ENCODE measurements at places on chromosomes 5 and 9.
A peak's percentile ranks its signal among the peaks of the same experiment; 100 is the strongest.

DNA sequence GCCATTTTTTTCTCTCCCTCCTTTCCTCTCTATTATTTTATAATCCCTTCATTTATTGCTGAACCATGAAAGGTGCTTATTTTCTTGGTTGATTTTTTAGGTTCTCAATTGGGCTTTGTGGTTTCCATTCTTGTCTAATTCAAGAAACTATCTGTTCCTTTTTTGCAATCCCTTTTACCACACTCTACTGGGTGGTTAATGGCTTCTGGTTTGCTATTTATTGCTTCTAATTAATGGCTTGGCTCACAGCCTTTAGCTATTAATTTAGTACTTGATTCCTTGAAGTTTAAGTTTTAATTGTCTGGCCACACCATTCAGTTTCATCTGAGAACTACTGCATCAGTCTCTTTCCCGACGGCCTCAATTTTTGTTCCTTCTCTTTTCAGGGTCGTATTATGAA, 5.6 kb downstream of the FRRS1L start:
- no peak for DNase-seq

DNA sequence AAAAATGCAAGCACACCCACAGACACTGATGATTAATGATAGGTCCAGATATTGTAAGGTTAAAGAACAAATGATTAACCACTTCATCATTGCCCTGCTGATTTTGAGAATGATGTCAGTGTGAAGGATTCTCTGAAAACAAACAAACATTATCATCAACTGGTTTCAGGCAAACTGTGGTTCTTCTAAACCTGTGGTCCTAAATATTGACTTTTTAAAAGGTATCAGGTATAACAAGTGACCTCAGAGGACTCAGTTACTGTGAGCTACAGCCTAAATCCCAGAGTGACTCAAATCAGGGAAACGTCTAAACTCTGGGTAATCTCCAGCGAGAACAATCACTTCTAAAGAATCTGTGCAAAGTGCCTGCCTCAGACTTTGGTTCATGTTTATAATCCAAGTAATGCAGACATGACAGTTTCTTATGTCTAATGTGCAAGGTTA, 172.3 kb upstream of the CDH6 start:
- DNase-seq = no peak

DNA sequence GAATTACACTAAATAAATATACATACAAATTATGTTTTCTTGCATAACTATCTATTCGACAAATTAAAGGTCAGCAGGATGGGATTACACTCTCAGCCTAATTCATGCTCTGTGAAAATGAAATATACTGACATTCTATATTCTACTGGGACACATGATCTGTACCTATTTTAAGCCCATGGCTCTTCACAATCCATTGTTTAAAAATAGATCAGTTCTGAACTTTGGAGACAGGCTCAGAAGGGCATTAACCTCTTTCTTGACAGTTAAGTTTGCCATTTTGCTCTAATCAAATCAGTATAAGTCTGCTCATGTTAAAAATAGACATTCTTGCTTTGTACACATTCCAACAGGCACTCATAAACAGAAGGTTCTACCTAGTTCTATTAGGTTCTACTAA, 361.2 kb downstream of the HCN1 start:
- no peak for DNase-seq

- DNase-seq = no peak
These were observed 137.9 kb upstream of the OTULINL start for GRCh38 chr5:14443671-14444093.

DNA sequence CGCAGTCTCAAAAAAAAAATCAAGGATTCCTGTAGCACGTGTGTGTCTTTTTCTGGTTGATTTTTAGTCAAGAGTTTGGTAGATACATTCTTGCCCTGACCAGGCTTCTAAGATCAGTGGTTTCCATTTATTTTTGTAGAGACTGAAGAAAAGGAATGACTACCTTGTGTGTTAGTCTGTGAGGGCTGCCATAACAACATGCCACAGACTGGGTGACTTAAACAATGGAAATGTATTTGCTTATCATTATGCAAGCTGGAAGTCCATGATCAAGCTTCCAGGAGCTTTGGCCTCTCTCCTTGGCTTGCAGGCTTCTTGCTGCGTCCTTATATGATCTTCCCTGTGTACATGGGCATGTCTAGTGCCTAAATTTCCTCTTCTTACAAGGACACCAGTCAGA, 127.0 kb downstream of the CCDC192 start:
- DNase-seq = peak; percentile 56

GRCh38 chr5:40551496-40552491, 127.9 kb upstream of the PTGER4 start:
- DNase-seq = no peak

- no peak for DNase-seq
These were observed 998.9 kb downstream of the TLE1 start for GRCh38 chr9:80690349-80690939.

- DNase-seq = no peak
These were observed 195.2 kb upstream of the ISL1 start for GRCh38 chr5:51188001-51188591.

DNA sequence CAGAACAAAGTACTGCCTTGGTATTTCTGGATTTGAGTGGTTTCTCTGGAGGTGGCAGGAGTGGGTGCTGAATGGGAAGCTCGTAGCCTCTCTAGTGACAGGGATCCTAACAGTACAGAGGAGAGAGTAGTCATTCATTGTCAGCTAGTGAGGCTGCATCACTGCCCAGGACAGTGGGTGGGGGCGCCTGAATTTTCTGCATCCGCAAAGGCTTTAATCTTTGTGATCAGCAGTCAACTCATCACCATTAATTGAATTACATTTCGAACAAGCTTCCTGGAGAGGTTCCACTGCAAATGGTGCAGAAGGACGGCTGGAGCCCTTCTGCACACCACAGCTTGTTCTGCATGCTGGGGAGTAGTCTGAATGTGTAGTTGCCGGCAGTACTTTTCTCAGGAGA, 77.5 kb downstream of the HSPA4 start:
- no peak for DNase-seq

DNA sequence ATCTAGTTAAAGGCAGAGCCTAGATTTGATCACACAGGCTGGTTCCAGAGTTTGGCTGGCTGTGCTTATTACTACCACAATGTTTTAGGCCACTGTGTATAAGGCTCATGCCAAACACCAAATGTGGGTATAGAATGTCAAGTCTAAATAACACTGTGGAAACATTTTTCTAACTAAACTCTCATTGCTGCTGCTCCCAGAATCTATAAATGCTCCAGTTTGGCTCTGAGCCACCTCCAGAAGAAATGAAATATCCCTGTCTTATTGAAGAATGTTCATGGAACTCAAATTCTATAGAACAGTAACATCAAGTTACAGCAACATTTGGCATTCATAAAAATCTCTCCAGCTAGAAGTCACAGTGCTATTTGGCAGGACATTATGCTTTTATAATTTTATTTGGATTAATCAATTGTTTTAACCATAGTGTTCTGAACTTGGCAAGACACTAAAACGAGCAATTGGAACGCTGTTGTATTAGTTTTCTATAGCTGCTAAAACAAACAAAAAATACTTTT, 178.1 kb upstream of the COX7C start:
- DNase-seq = no peak

DNA sequence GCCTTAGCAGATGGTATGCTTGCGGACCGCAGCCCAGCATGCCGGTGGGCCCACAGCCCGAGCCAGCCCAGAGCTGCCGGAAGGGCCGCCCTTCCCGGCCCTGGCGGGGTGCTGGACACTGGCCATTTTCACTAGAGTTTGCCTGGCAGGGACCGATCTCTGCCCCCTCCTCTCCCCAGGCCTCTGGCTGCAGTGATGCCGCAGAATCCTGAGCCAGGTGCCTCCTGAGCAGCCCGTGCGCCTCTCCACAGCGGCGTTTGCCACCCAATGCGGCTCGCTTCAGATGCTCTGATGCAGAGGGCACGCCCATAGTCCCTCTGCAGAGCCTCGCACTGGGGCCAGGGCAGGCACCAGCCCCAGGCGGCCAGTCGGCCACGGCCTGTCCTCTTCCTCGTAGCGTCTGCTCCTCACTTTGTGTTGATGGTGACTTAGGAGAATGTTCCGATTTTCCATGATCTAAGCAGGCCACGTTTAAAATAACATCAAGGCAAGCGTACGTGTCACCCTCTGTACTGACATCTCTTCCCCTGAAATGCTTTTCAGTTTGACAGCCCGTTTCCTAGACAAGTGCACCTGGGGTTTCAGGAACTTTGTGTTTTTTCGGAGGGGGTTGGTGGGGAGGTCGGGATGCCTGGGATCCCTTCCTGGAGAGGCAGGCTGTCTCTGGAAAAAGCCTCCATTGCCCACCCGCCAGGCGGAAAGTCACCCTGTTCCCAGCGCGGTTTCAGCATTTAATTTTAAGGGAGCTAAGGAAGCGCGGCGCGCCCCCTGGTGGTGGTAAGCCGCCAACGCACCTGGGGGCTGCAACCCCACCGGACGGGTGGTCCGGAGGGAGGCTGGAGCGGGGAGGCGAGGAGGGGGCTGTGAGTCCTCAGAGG, 29.8 kb upstream of the HMCN2 start:
- peak; percentile 56 for DNase-seq

GRCh38 chr5:126878085-126878484, 101.1 kb downstream of the LMNB1 start:
- DNase-seq = no peak

DNA sequence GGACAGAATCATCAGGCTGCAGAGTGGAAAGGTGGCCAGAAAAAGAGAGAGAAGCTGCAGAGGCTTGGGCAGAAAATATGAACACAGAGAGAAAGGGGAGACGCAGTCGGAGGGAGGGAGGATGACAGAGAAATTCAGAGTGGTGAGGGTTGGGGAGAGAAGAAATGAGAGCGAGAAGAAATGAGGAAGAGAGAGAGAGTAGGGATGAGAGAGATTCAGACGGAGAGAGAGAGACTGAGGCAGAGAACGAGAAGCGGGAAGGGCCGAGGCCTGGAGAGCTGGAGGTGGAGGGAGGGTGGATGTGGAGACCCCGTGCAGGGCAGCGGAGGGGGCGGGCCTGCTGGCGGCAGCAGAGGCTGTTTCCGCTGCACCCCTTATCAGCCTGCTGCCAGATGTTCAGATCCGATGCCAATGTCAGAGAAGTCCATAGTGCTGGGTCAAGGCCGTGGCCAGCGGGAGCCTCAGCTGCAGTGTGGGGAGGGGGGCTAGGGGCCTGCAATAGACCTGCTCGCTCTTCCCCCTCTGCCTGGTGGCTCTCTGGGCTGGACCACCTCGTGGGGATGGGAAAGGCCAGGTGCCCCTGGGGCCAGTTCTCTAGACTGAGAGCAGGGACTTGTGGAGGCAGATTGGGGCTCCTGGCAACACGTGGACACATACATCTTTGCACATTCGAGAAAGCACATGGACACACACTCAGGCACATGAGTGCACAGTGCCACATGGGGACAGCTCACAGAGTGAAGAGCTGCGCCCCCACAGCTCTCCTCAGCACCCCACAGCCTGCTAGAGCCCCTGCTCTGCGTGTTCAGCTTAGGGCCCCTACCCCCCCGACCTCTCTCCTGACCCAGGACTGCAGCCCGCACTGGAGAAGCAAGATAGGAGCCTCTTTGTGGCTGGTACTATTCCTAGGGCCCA, 4.9 kb upstream of the NR5A1 start:
- DNase-seq = no peak

DNA sequence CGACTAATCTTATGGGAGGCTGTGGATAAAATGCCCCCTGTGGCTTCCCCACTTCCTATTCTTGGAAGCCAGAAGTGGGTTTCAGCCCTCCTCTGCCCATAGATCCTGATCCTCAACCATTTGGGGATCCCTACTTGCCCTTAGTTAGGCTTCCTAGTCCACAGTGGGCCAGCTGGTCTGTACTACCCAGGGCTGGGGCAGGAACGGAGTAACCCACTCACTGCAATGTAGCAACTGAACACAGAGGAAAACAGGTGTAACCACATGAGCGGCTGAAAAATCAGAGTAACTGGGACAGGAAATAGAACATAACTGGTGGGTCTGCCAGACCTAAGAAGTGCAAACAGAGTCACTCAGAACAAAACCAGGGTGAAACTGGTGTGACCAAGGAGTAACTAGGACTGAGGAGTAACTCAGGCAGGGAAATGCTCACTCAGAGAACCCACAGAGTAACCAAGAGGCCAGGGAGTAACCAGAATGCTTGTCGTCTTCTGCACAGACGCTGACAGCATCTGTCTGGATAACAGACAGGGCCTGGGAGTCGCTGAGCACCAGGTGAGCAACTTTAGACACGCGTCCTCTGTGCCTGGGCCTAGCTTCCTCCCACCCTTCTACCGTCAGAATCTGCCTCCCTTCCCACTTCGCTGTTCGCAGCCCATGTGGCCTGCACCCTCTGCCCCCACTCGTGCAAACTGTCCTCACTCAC, 1.0 kb downstream of the AQP3 start:
- DNase-seq = no peak

GRCh38 chr5:82599692-82600091, 321.5 kb upstream of the RPS23 start:
- DNase-seq = no peak

GRCh38 chr5:98776066-98776705, 2.7 kb downstream of the RGMB start:
- DNase-seq = no peak

DNA sequence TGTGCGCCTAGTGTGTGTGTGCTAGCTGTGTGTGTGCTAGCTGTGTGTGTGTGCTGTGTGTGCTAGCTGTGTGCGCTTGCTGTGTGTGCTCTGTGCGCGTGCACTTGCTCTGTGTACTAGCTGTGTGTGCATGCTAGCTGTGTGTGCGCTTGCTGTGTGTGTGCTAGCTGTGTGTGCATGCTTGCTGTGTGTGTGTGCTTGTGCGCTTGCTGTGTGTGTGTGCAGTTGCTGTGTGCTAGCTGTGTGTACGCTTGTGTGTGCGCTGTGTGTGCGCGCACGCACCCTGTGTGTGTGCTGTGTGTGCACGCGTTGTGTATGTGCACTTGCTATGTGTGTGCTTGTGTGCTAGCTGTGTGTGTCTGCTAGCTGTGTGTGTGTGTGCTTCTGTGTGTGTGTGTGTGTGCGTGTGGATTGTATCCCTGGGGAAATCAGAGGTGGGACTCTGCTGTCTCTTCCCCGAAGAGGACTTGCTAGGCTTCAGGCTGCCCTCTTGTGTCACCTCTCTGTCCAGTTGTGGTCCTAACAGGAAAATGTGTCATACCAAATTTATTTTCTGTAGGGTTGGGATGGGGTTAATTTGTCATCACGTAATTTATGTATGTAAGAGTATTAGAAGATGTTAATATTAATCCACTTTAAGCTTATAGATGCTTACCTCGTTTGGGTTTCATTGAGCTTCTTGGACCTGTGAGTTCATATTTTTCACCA, 38.9 kb downstream of the TPPP start:
- DNase-seq = no peak

DNA sequence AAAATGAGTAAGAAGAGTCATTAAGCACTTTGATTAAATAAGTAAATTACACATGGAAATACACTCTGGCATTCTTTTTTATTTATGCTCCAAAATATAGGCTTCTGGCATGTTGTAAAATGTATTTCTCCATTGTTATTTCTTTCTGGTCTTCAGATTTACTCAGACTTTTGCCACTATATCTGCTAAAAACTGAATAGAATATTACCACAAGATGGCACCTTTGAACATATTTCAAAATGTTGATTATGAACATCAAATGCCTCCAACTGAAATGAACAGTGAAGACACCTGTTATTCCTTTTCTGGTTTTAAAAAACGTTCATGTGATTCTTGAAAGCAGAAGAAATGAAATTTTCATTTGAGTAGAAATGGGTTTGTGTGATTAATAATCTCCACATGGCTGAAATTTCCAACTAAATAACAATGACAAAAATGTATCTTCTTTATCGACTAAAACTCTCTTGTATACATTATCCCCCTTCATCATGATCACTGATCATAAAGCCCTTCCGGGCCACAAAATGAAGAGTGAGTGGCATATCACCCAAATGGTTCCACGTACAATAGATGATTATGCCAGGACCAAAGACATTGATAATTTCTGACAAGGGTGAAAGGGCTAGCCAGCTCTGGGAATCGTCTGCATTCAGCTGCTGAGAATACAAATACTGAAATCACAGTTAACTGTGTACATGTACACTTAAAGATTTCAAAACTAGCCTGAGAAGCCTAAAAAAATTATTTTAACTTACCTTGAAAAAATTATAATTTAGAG, 23.8 kb downstream of the TYRP1 start:
- DNase-seq = peak; percentile 12
